ENCODE measurements at places on chromosomes 11 and 22. TPM values are rescaled to one million over a fixed set of nuclear protein-coding genes. Genes with fewer than 3 reads are reported as not detected.

The TSSK2 gene
- total RNA-seq = not detected

The CD3G gene
- not detected for total RNA-seq

The OR5P2 gene
- 5.8 TPM for total RNA-seq

The ANGPTL5 gene
- not detected for total RNA-seq

The KCNQ1OT1 gene
- total RNA-seq = 6.9 TPM

- no peaks in the 10 kb centered on the region for H3K27me3 ChIP-seq
- H3K27ac ChIP-seq = no peak overlapping the region
- H3K36me3 ChIP-seq = no peaks in the 10 kb centered on the region
- no peak overlapping the region for H3K4me3 ChIP-seq
- no peak for DNase-seq
These were observed 28.6 kb upstream of the PHF21A start for GRCh38 chr11:46149826-46150225.

GRCh38 chr11:132587716-132588115, 944.6 kb downstream of the OPCML start:
- H3K27ac ChIP-seq = no peak overlapping the region
- no peaks in the 10 kb centered on the region for H3K36me3 ChIP-seq
- H3K27me3 ChIP-seq = peaks cover 4% of the 10 kb centered on the region
- H3K4me3 ChIP-seq = no peak overlapping the region
- DNase-seq = no peak

GRCh38 chr11:17646451-17647145, 72.8 kb upstream of the MYOD1 start:
- no peak overlapping the region for H3K27ac ChIP-seq
- no peaks in the 10 kb centered on the region for H3K27me3 ChIP-seq
- peaks cover 4% of the 10 kb centered on the region for H3K4me1 ChIP-seq
- H3K36me3 ChIP-seq = no peaks in the 10 kb centered on the region
- DNase-seq = peak; percentile 42

- peak; percentile 89 for DNase-seq
- H3K27ac ChIP-seq = no peak overlapping the region
- H3K36me3 ChIP-seq = peaks cover 15% of the 10 kb centered on the region
- H3K27me3 ChIP-seq = peaks cover 54% of the 10 kb centered on the region
- H3K4me3 ChIP-seq = peak overlapping the region; percentile 91
These were observed 774 bp upstream of the E2F8 start for GRCh38 chr11:19241260-19242178.

GRCh38 chr11:130609121-130610035, 160.9 kb downstream of the ADAMTS15 start:
- peak; percentile 61 for DNase-seq
- H3K36me3 ChIP-seq = no peaks in the 10 kb centered on the region
- H3K27ac ChIP-seq = no peak overlapping the region
- no peak overlapping the region for H3K4me3 ChIP-seq
- H3K27me3 ChIP-seq = no peaks in the 10 kb centered on the region

GRCh38 chr11:126452241-126453101, 97.0 kb downstream of the ST3GAL4 start:
- peaks cover 8% of the 10 kb centered on the region for H3K4me1 ChIP-seq
- H3K27ac ChIP-seq = peak overlapping the region; percentile 32
- H3K4me3 ChIP-seq = no peak overlapping the region
- no peak for DNase-seq
- no peaks in the 10 kb centered on the region for H3K36me3 ChIP-seq

DNA sequence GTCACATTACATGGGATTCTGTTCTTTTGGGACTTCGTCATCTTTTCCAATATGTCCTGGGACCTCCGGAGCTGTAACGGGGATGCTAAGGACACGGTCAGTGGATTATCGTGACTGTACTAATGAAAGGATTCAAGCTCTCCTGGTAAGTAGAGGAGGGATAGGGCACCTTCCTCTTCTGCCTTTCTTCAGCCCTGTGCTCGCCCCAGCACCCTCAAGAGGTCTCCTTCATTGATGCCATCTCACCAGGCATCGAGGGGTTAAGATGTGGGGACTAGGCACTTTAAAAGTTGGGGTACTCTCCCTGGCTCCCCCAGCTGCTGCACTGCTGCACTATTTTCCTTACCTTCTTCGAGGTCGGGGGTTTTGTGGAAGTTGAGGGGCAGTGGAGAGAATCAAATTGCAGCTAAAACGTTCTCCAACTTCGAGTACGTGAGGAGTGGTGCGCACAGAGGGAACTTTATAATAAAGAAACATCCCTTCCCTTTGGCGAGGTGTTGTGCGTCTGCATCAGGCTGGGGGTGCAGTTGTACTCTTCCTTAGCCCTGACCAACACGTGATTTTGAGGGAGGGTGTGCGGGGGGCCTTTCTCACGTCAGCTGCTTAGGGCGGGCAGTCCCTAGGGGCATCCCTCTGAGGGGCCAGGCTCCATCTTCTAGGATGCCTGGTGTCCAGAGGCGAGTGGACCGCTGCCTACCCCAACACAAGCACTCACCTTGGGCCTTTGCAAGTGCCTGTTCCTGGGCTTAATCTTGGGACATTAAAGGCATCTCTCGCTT, 96.1 kb downstream of the GRAMD1B start:
- peaks cover 16% of the 10 kb centered on the region for H3K36me3 ChIP-seq
- H3K4me1 ChIP-seq = no peaks in the 10 kb centered on the region
- H3K4me3 ChIP-seq = no peak overlapping the region
- H3K27me3 ChIP-seq = no peaks in the 10 kb centered on the region
- DNase-seq = no peak

- no peaks in the 10 kb centered on the region for H3K36me3 ChIP-seq
- no peak overlapping the region for H3K4me3 ChIP-seq
- H3K27ac ChIP-seq = no peak overlapping the region
- no peaks in the 10 kb centered on the region for H3K4me1 ChIP-seq
- no peaks in the 10 kb centered on the region for H3K27me3 ChIP-seq
- no peak for DNase-seq
These were observed 77.0 kb upstream of the GRK3 start for GRCh38 chr22:25487508-25487907.

DNA sequence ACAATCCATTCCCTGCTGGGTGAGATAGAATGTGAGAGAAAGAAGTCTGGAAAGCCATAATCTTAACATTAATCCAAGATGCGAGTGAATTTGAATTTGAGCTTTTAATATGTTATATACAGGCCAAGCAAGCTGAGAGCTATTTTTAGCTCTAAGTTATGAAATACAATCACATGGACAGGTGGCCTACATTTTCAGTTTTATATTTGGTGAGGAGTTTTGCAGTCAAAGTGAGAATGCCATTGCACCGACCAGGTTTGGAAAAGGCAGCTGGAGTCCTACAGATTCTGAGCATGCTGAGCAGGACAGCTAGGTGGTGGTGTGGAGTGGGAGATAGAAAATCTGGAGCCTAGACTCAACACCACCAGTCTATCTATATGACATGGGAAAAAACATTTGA, 12.0 kb downstream of the OR5B21 start:
- H3K27ac ChIP-seq = no peak overlapping the region
- H3K36me3 ChIP-seq = no peaks in the 10 kb centered on the region
- no peak for DNase-seq
- H3K4me1 ChIP-seq = no peaks in the 10 kb centered on the region
- H3K27me3 ChIP-seq = peaks cover 4% of the 10 kb centered on the region
- no peak overlapping the region for H3K4me3 ChIP-seq

DNA sequence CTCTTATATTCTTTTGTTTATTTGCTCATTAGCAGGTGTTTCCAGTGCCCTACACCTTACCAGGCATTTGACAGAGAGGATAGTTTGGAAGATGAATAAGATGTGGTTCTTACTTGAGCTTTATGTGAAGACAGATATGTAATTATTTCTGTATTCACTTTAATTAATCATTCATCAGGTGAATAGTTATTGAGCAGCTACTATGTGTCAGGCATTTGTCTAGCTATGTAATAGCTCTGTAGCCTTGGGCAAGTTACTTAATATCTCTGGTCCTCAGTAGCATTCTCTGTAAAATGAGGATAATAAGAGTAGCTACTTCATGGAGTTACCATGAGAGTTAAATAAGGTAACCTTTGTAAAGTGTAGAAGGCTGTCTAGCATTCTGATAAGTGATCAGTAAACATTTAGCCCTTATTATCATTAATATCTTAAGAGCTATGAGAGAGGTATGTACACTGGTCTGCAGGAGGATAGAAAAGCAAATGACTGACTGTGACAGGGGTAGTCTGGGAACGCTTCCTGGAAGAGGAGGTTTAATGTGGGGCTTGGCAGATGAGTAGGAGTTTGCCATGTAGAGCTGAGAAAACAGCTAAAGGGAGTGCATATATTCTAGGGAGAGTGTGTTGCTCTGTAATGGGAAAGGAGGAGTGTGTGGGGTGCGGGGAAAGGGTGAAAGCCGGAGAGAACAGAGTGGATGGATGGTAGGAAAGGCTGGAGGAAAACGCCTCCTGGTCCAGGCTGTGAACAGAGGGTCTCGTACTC, 56.1 kb downstream of the MICAL2 start:
- no peak for DNase-seq
- H3K27ac ChIP-seq = no peak overlapping the region
- H3K27me3 ChIP-seq = no peaks in the 10 kb centered on the region
- H3K4me1 ChIP-seq = peaks cover 3% of the 10 kb centered on the region

DNA sequence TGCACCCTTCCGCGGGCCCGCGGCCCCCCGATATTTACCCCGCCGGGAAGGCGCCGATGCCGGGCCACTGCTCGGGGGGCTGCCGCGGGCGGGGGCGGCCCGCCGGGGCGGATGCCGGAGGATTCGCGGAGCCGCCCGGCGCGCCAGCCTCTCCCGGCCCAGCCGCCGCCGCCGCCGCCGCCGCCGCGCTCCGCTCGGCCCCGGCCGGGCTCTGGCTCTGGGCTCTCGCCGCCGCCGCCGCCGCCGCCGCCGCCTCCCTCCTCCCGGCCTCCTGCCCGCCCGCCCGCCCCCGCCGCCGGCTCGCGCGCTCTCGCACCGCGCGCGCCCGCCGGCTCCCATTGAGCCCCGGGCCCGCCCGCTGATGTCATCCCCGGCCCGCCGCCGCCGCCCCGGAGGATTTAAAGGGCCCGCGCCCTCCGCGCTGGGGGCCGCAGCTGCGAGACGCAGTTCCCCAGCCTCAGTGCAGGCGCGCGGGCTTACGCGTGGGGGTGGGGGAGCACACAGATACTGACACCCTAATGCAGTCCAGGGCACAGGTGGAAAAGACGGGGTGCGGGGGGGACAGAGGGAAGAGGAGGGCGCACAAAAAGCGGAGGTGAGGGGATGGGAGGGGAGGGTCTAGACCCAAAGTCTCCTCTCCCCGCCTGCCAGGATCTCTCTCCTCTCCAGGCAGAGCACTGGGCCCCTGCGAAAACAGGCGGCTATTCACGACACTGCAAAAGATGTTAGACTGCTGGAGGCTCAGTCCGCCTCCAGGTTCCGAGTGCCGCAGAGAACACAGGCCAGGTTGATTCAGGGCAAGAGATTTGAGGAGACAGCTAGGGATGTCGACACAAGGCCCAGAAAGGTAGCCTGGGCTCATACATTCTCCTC, at the start of gene CSNK1E:
TSS of gene CSNK1E (minus strand) at position 312 of the 873 bp plus-strand sequence. CDS start 3,276 bp downstream, outside the sequence.
- H3K36me3 ChIP-seq = peaks cover 20% of the 10 kb centered on the region
- H3K27ac ChIP-seq = peak within 1 kb of the TSS; percentile 98
- H3K4me1 ChIP-seq = peaks cover 22% of the 10 kb centered on the region

DNA sequence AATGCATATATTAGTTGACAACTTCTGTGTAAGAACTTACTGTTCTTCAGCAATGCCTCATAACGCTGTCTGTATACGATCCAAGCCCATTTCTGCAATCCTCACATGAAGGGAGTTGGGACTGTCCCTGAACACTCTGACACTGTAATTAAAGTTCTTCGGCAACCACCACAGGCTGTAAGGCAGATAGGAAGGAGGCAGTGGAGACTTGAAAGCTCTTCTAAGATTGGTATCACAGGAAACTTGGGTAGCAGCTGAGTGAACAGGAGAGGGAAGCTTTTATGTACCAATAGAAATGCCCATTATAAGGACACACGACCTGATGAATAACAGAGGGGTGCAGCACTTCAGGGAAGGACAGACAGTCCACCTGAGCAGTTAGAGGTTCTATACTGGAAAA, 12.0 kb upstream of the GAB2 start:
- H3K27me3 ChIP-seq = no peaks in the 10 kb centered on the region
- DNase-seq = no peak

DNA sequence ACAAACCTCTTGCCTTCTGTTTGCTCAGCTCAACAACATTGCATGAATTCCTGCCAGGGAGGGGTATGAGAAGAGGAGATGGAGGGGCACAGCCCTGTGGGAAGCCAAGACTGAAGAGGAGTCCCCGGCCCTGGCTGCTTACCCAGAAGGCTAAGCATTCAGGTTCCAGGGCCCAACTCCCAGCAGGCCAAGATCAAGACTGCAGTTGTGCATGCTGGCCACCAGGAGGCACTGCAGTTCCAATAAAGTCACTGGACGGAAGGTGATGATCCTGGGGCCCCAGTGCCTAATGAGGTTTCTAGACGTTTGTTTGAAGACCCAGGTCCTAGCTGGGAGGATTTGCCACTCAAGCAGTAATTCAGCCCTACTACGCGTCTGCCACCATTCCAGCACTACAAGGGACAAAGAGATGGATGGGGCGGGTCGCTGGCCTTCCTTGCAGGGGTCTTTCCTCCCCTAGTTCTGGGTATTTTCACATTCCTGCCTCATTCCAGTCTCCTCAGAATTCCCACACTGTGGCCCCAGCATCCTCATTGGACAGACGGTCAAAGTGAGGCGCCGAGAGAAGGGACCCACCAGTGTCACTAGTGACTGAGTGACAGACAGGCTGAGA, 23.6 kb downstream of the ALX4 start:
- H3K27me3 ChIP-seq = peaks cover 10% of the 10 kb centered on the region
- no peaks in the 10 kb centered on the region for H3K4me1 ChIP-seq
- peak; percentile 94 for DNase-seq
- no peak overlapping the region for H3K27ac ChIP-seq
- no peak overlapping the region for H3K4me3 ChIP-seq

DNA sequence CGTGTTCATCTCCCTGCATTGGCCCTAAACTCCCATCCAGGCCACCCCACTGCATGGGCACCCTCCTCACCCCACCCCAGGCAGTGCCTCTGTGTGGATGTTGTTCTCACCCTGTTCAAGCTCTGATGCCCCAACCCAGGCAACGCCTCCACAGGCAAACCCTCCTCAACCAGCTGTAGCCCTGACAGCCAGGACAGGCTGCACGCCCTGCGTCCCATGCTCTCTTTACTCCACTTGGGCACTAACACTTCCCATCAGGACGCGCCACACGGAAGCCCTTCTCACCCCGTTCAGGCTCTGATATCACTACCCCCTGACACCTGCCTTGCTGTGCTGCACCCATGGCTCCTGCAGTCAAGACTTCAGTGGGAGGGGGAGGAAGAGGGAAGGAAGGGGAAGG, 47.9 kb downstream of the KCNJ1 start:
- no peak overlapping the region for H3K4me3 ChIP-seq
- DNase-seq = no peak
- no peaks in the 10 kb centered on the region for H3K4me1 ChIP-seq
- peaks cover 6% of the 10 kb centered on the region for H3K27me3 ChIP-seq
- no peak overlapping the region for H3K27ac ChIP-seq
- H3K36me3 ChIP-seq = no peaks in the 10 kb centered on the region

- H3K4me1 ChIP-seq = no peaks in the 10 kb centered on the region
- no peak for DNase-seq
These were observed 18.2 kb upstream of the CD81 start for GRCh38 chr11:2358754-2359442.

- no peak overlapping the region for H3K4me3 ChIP-seq
- H3K27me3 ChIP-seq = no peaks in the 10 kb centered on the region
- H3K36me3 ChIP-seq = no peaks in the 10 kb centered on the region
These were observed 5.2 kb upstream of the MB start for GRCh38 chr22:35622191-35622913.

Measured in endodermal cell (in vitro differentiated cells).